NK-92 treated with Interleukin-12 subunit alpha and Interleukin-12 subunit beta, amount 100 ng/mL, for 24 hours (cell line): ENCODE measurements at places on chromosomes 6 and 20.

DNA sequence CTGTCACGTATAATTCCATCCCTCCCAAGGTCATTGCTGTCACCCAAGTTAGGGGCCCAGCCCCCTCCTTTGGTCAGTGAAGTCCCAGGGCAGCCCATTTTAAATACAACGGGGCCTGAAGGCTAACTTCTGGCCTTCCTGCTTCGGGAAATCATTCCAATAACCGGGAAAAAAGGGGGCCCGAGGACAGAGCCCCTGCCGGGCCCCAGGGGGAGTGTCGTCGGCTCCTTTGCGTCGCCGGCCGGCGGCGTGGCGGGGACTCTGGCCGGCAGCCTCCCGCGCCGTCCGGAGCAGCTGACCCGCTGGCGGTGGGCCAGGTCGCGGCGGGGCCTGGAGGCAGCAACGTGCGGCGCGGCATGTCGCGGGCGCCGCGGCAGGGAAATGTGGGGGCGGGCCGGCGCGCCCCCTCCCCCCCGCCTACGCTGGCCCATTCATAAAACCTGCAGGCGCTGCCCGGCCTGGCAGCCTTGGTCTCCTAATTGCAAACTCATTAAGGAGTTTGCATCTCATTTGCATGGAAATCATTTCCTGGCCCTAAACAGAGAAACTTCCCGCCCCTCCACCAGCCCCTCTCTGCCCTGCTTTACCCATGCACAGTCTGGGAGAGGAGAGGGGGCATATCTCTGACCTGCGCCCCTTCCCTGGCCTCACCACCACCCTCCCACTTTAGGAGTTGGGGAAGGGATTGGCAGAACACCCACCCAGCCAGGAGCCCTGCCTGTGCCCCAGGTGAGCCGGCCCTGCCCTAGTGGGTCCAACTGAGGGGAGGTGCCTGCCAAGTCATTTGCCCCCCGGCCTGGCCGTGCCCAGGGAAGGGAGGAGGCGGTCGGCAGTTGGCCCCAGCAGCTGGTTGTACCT, 50.7 kb downstream of the MRPL14 start:
- DNase-seq, result no peak

GRCh38 chr6:18693881-18694280, 306.7 kb downstream of the RNF144B start:
- DNase-seq, result no peak

DNA sequence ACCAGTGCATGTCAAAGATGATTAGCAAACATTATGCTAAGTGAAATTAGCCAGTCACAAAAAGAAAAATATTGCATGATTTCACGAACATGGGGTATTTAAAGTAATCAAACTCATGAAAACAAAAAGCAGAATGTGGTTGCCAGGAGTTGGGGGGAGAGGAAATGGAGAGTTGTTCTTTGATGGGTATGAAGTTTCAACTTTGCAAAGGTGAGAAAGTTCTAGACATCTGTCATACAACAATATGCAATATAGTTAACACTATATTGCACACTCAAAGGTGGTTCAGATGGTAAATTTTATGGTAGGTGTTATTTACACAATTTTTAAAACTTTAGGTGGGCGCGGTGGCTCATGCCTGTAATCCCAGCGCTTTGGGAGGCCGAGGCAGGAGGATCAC, 13.4 kb upstream of the GCNT2 start:
- DNase-seq, result no peak

- no peak for DNase-seq
These were observed 40.5 kb upstream of the ZBTB24 start for GRCh38 chr6:109523478-109523877.

DNA sequence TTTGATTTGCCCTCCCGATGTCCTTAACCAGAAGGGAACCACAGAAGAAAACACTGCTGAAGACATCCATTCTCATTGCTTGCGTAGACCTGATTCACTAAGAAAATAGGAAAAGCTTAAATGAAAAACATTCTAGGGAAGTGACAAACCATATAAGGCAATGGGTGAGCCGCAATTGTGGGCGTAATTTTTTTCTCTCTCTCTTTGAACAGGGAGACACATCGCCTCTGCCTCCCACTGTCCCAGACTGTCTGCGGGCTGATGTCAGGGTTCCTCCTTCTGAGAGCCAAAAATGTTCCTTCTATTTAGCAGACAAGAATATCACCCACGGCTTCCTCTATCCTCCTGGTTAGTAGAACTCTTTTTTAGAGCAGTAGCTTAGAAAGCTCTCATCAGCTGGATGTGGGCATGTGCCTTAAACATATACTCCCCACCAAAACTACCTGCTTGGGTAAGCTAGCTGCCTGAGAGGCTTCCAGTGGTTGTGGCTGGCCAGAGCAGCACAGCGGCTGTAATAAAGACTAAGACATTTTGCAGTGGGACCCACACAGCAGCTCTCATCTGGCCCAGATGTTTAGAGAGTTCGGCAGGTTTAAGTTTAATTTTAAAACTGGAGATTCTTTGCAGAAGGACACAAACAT, 22.7 kb upstream of the CTAGE9 start:
- DNase-seq, result no peak

DNA sequence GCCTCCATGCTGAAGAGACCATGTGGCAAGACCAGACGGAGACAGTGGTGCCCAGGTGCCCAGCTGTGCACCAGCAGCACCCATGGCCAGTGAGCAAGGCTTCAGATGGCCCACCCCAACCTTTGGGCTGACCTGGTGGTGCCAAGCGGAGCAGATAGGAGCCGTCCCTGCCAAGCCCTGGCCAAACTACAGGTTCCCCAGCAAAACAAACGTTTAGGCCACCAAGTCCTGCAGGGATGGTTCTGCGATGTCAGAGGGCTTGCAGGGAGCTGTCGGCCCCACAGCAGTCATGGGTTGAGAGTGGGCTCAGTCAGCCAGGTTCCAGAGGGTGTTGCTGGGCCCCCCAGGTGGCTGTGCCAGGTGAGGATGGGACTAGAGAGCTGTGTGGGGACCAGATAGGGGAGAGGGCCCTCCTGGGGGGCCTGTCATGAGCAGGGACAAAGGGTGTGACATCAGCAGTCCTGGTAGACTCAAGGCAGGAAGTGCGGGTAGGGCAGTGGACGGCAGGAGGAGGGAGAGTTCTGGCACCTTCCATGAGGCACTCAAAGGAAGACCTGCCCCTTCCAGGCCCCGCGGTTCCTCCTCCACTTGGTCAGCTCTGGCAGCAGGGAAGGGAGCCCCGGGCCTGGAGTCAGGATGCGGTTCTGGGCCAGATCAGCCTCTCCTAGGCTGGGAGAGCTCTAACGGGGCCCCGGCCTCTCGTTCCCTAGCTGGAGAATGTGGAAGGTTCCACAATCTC, 342.4 kb downstream of the ZFAND3 start:
- DNase-seq, result no peak

DNA sequence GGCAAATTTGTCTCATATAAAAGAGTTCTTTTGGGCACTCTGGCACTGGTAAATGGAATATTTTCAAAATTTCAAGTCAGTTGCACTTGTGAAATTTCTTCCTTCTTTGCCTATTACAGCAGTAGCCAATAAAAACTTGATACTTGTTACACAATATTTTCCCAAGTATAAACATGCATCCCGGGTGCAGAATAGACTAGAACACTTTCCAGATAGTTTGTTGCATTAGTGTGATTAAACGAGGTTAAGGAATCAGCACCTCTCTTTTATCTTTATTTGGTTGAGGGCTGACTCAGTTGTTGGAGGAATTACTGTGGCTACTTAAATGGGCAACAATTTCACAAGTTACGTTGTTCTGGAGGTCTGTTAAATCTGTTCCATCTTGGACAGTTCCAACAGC, 467.5 kb downstream of the CDKAL1 start:
- no peak for DNase-seq

DNA sequence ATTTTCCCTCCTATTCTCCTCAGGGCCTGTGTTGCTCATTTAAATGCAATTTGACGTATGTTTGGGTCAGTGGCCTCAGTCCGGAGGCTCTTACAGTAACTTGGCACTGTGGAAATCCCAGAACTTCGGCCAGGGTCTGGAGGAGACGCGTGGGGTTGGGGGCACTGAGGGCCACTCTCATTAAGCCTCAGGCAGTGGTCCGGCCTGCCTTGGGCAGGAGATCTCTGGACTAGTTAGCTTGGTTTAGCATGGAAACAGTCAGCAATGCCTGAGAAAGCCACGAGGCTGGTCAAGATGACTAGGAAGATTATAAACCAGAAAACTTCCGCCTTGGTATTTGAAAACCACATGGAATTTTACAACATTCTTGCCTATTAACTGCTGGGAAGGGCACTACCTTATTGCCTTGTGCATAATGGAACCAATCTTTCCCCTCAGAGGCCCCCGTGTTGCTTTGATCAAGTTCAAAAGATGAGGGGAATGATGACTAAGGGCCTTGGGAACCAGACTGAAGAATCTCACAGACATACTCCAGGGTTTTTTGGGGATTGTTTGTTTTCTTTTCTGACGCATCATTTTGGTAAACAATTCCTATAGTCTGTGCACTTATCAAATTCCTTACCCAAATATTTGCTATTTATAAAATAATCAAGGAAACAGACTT, 206.0 kb upstream of the PREP start:
- DNase-seq, result no peak

GRCh38 chr6:147715035-147715434, 206.5 kb downstream of the SAMD5 start:
- no peak for DNase-seq

- DNase-seq, result no peak
These were observed 154.1 kb downstream of the TMEM242 start for GRCh38 chr6:157169226-157169625.

- DNase-seq, result no peak
These were observed 83.0 kb downstream of the SNX5 start for GRCh38 chr20:17885544-17885943.

DNA sequence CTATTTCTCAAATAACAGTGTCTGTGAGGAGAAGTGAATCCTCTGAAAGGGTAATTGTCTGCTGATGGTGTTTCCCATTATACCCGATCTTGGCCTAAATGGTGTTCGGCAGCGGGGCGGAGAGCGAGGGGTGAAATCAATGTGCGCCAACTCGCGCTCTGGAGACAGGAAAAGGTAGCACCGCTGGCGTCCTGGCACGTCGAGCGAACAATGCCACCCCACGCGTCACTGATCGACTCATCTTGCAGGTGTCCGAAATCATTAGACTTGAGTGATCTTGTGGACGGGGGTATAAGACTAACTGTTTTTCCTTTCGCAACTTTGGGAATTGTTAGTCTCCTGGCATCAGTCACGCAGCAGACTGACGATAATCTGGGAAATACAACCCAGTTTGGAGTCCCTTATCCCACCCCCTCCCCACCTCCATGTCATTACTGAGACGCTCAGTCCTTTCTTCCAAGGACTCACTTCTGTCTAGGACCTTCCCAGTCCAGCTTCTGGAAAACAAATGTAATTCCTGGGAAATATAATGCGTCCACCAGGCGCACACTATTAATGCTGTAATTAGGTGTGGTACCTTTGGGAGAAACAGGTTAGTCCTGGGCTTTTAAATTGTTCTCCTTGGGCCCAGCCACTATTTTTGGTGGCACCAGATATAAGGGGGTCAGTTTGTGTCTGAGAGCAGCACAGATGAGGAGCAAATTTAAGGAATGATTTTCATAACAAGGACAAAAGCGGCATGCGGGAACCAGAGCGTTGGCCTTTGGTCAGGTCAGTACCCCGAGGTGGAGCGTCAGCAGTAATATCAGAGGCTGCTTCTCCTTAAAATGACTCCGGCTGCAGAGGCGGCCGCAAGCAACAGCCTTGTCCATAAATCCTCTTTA, 2.3 kb downstream of the LINC00237 start:
- DNase-seq, result no peak
